ENCODE measurements at places on chromosomes 3 and 15. TPM values are rescaled to one million over a fixed set of nuclear protein-coding genes. Genes with fewer than 3 reads are reported as not detected.

The USP50 gene
- total RNA-seq = not detected

The APOD gene
- total RNA-seq = 7.9 TPM

The VIPR1 gene
- 1.2 TPM for total RNA-seq

The SPINK8 gene
- not detected for total RNA-seq

The PGBD4 gene
- total RNA-seq = 1.4 TPM

The VPS39 gene
- total RNA-seq = 27.2 TPM

The SERPINI1 gene
- 1.6 TPM for total RNA-seq

The IL16 gene
- 2.7 TPM for total RNA-seq

The NECTIN3 gene
- total RNA-seq = 48.9 TPM

The NSMCE3 gene
- 10.0 TPM for total RNA-seq

The PML gene
- 54.7 TPM for total RNA-seq

The GOLGA6L9 gene
- 15.3 TPM for total RNA-seq

The ST6GAL1 gene
- total RNA-seq = 13.0 TPM

The CCDC51 gene
- 18.7 TPM for total RNA-seq

The SLC22A14 gene
- total RNA-seq = not detected
